Activated CD8-positive, alpha-beta T cell treated with anti-CD3 and anti-CD28 coated beads for 36 hours (primary cell): ENCODE measurements at places on chromosomes 13 and 19.
A peak's percentile ranks its signal among the peaks of the same experiment; 100 is the strongest.

DNA sequence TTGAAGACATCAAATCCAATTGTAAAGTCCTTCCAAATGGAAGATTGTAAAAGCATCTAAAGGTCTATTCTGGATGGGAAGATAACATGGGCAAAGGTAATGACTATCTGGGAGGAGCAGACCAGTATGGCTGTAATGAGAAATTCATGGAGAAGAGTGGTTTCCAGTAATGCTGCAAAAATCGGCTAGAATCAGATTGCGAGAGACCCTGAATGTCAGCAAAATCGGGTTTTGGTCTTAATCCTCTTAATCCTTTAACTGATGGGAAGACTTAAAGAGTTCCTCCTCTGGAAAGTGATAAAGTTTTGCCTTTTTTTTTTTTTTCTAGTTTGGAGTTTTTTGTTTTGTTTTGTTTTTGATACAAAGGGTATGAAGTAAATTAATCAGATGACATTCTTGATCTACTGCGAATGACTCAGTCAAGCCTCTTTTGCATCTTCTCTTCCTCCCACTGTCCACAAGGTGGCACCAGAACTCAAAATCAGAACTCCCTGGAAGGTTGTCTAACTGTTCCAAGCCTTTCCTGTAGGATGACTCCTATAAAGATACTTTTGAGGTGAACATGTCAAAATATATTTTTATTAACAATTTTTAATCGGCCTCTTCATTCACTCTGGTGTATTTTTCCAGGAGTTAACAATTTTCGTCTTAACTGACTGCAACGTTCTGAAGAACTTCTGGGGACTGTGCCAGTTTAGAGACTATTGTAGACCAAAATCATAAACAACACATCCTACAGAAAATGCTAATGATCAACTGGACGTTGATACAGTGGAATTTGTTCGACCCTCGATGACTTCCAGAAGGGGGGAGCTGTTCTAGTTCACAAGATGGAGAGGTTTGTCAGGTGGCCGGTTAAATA, 213.3 kb upstream of the MIR17HG start:
- peak; percentile 43 for DNase-seq

GRCh38 chr19:48390188-48391099, 907 bp downstream of the KDELR1 start:
- DNase-seq: peak; percentile 76

- no peak for DNase-seq
Measured at GRCh38 chr19:7292352-7292949, 1.8 kb downstream of the INSR start.

- peak; percentile 73 for DNase-seq
Measured at GRCh38 chr19:53906211-53907192, 2.6 kb upstream of the CACNG7 start.

- DNase-seq: no peak
Measured at GRCh38 chr13:45899406-45899805, 47.9 kb upstream of the SIAH3 start.

GRCh38 chr19:33831825-33832224, 35.2 kb downstream of the KCTD15 start:
- DNase-seq: no peak

GRCh38 chr13:50074843-50075242, 59.6 kb downstream of the KCNRG start:
- DNase-seq: no peak

GRCh38 chr13:23949200-23949599, 51.9 kb upstream of the C1QTNF9B start:
- no peak for DNase-seq

DNA sequence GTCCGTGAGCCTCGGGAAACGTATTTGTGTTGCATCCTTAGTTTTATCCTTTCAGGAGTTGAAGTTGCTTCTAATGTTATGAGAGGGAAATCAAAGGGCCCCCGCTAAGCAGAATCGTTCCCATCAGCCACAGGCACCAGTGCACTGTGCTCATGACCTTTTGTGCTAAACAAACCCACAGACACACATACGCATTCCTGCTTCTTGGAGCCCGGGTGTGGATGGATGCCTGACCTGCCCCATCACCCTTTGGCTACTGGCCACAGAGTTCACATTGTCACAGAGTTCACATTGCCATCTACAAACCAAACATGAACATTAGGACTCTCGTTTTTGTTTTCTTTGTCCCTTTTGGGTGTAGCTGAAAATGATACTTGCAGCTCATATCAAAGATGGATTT, 47.2 kb downstream of the CHST8 start:
- no peak for DNase-seq

DNA sequence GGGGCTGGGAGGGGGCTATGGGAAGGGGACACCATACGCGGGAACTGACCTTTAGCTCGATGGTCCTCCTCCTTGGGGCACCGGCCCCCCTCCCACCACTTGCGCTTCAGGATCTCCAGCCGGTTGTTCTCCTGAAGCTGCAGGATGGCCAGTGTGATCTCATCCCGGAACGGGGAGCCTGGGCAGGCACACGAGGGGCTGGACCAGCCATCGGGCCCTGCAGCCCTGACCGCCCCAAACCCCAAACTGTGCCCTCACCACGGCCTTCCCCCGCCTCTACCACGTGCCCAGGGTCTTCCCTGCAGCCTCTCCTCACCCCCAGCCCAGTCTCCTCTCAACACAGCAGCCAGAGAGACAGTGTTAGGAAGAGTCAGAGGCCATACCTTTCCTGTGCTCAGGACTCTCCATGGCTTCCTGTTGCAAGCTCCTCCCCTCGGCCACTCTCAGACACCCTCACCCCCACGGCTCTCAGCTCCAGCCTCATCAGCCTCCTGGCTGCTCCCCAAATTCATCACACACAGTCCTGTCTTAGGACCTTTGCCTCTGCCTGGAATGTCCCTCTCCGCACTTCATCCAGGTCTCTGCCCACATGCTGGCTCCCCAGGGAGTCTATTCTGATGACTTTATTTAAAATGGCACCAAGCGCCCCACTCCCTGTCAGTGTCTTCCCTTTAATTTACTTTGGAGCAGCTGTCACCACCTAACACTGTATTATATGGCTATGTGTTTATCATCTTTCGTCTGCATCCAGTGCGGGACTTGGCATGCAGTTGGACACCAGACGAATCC, 9.7 kb upstream of the ATP1A3 start:
- no peak for DNase-seq

- DNase-seq: peak; percentile 39
Measured at GRCh38 chr19:1449467-1450442, at the start of gene APC2. Gene APC2 (plus strand): TSS chr19:1450121. CDS start chr19:1453002, 2,881 bp downstream.

GRCh38 chr19:48807590-48808308, 3.1 kb downstream of the BCAT2 start:
- DNase-seq: no peak

DNA sequence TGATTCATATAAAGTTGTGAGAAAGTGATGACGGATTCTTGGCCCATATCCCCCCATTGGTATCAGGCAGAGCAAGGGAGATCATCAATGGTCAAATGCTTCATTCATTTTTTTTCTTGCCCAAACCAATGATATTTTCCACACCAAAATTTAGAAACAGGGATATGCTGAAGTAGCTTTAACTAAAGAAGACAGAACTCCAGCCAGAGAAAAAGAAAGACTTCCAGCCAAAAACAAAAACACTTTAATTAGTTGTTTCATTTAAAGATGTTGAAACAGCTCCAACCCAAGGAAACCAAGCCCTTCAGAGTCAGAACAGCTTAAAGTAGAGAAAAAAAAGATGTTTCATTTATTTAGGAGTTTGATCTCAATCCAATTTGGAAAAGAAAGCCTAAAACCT, 358.9 kb upstream of the NBEA start:
- DNase-seq: no peak

- peak; percentile 80 for DNase-seq
Measured at GRCh38 chr13:95191821-95192563, 109.3 kb downstream of the ABCC4 start.

- no peak for DNase-seq
Measured at GRCh38 chr19:38024992-38025908, 118.2 kb downstream of the SIPA1L3 start.

GRCh38 chr13:81017513-81018152, 676.7 kb upstream of the SPRY2 start:
- no peak for DNase-seq

DNA sequence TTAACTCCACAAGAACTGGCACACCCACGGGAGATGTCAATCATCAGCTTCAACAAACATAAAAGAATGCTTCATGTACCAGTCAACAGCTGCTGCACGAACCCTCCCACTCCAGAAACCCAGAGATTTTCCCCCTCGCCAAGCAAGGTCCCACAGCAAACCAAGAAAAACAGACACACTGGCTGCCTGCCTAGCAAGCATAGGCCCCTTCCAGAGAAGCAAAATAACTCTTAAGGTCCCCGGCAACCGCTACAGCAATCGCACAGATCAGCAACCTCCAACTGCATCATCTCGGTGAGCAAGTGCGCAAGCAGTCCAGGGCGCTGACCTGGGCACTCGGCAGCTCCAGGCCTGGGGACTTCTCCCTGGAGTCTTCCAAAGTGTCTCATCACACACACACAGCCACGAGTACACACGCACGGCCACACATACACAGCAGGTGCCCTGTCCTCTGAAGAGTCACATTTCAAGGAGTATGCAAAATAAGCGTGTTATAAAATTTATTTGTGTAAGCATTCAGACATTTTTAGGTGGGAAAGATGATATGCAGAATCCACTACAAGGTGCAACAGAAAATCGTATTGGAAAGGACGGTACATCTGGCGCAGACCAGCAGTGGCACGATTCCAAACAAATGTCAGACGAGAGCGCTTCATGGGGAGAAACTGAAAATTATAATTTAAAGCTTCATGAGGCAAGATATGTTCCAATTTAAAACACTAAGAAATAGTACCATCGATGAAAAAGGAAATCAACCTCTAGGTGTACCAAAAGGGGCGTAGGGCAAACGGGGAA, 125.0 kb downstream of the STK24 start:
- no peak for DNase-seq

- DNase-seq: no peak
Measured at GRCh38 chr19:5542665-5543064, 25.1 kb downstream of the TINCR start.

- DNase-seq: no peak
Measured at GRCh38 chr13:24217601-24218281, 57.2 kb downstream of the SPATA13 start.

- no peak for DNase-seq
Measured at GRCh38 chr13:74869846-74870245, 612.1 kb downstream of the TBC1D4 start.

DNA sequence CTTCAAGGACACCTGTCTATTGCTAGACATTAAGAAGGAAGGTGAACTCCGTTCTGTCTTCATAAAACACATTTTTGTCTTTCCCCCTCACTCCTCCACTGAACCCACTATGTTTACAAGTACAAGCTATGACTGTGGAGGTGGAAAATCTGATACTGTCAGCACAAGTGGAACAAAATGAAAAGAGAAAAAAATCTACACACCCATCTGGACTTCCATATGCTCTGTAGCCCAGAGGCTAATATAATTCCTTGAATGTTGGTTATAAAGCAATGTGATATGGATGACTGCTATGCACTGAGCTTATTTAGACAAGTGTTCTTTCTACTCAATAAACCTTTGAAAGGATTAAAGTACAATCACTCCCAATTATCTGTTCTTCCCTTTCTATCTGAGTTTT, 713.5 kb downstream of the DIAPH3 start:
- DNase-seq: no peak

- no peak for DNase-seq
Measured at GRCh38 chr13:74743992-74744391, 609.8 kb upstream of the KLF12 start.

GRCh38 chr13:46577696-46578589, 25.0 kb downstream of the LRCH1 start:
- no peak for DNase-seq

- no peak for DNase-seq
Measured at GRCh38 chr13:84867246-84867645, 932.0 kb downstream of the SLITRK6 start.

DNA sequence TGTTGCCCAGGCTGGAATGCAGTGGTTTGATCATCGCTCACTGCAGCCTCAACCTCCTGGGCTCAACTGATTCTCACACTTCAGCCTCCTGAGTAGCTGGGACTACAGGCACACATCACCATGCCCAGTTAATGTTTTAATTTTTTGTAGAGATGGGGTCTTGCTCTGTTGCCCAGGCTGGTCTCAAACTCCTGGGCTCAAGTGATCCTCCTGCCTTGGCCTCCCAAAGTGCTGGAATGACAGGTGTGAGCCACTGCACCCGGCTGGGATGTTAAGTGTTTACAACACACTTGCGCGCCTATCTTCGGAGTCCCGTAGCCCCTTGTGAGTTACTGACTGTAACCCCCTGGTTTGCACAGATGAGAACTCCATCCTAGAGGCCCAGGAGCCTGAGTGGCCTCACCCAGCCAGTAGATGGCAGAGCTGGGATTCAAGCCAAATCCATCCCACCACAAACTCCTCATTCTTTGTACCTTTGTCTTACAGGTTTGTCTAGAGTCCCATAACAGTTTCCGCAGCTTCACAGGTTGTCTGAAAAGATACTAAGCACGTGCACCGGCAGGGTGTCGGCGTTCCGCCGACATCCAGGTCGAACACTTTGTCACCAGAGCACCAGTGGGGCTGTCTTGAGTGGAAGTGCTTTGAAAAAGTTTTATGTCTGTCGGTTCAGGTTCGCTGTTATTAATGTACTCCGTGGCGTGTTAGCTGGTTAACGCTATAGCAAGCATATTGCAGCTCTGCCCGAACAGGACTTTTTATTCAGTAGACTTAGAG, 14.7 kb downstream of the MAG start:
- DNase-seq: peak; percentile 46

- no peak for DNase-seq
Measured at GRCh38 chr13:91304741-91305140, 42.7 kb upstream of the MIR17HG start.

- DNase-seq: peak; percentile 43
Measured at GRCh38 chr19:54502518-54503048, at the start of gene LAIR2. Gene LAIR2 (plus strand): TSS chr19:54502831. CDS start chr19:54502919, 88 bp downstream.

- DNase-seq: no peak
Measured at GRCh38 chr19:44822177-44822576, 13.3 kb downstream of the BCAM start.

- peak; percentile 53 for DNase-seq
Measured at GRCh38 chr13:24684600-24684998, 4.4 kb downstream of the ATP12A start.

GRCh38 chr13:50461189-50461588, 382.3 kb downstream of the DLEU7 start:
- no peak for DNase-seq

DNA sequence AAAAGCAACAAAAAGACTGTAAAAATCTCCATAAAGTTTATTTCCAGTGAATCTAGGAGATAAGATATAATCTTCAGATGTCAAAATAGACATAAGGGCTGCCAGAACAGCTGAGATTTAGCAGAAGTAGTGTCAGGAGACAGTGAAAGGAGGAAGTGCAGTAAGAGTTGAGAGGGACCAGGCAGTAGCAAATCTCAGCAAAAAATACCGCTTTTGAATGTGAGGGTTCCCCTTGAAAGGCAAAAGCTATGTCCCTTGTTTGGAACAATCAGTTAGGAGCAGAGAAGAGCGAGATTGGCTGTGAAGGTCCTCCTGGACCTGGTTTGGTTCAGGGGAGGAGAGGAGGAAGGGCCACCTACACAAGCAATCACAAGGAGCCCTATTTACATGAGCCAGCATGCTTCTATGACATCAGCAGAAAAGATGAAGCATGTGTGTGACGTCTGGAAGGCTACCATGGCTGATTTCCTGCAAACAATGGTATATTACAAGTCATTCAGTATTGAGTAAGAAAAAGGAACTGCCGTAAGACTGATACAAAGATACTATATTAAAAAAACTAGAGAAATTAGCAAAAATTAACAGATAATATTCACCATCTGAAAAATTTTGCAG, 98.9 kb upstream of the SIAH3 start:
- DNase-seq: no peak
